ENCODE measurements at places on chromosomes 12 and 14. TPM values are rescaled to one million over a fixed set of nuclear protein-coding genes. Genes with fewer than 3 reads are reported as not detected.

The MYO1A gene
- total RNA-seq = 0.28 TPM

The ALG10B gene
- total RNA-seq = 4.1 TPM

The IL26 gene
- total RNA-seq = not detected

The P2RX7 gene
- 3.5 TPM for total RNA-seq

The PHC1 gene
- total RNA-seq = 4.6 TPM

The CYP46A1 gene
- total RNA-seq = 1.5 TPM

The SMOC1 gene
- total RNA-seq = 75.6 TPM

The MAGOHB gene
- total RNA-seq = 8.4 TPM

The SFSWAP gene
- 15.7 TPM for total RNA-seq

The LGR5 gene
- 0.13 TPM for total RNA-seq

The PTPN6 gene
- total RNA-seq = 17.8 TPM

The LHX5 gene
- total RNA-seq = not detected

The ZFHX2 gene
- total RNA-seq = 0.81 TPM

The AMDHD1 gene
- total RNA-seq = 81.5 TPM

The INSM2 gene
- not detected for total RNA-seq

The CLEC6A gene
- not detected for total RNA-seq

The TTC6 gene
- 5.0 TPM for total RNA-seq

The PWP1 gene
- 13.3 TPM for total RNA-seq

The STK38L gene
- total RNA-seq = 7.7 TPM

The MGP gene
- 5.5 TPM for total RNA-seq

The KRT78 gene
- not detected for total RNA-seq

The TPPP2 gene
- 4.6 TPM for total RNA-seq

The ASPG gene
- total RNA-seq = 282 TPM

The ACSS3 gene
- total RNA-seq = 47.4 TPM

The CCND2 gene
- 3.5 TPM for total RNA-seq

The CABP1 gene
- total RNA-seq = 0.10 TPM

The NCAPD2 gene
- total RNA-seq = 9.0 TPM

The AGAP2 gene
- 0.83 TPM for total RNA-seq

The FAM161B gene
- 1.3 TPM for total RNA-seq

The ABCD2 gene
- total RNA-seq = 0.03 TPM

The FAM181A gene
- total RNA-seq = not detected

The HOXC12 gene
- not detected for total RNA-seq

The MFAP5 gene
- total RNA-seq = not detected

The DTX1 gene
- 24.5 TPM for total RNA-seq

The RNF41 gene
- total RNA-seq = 13.2 TPM

The NGB gene
- total RNA-seq = not detected

The SLC5A8 gene
- not detected for total RNA-seq

The CLMN gene
- 67.7 TPM for total RNA-seq

Data from left lobe of liver (tissue), 2 donors.